PC-3 (cell line): ENCODE measurements at places on chromosomes 12 and 14. TPM values are rescaled to one million over a fixed set of nuclear protein-coding genes. Genes with fewer than 3 reads are reported as not detected.

DNA sequence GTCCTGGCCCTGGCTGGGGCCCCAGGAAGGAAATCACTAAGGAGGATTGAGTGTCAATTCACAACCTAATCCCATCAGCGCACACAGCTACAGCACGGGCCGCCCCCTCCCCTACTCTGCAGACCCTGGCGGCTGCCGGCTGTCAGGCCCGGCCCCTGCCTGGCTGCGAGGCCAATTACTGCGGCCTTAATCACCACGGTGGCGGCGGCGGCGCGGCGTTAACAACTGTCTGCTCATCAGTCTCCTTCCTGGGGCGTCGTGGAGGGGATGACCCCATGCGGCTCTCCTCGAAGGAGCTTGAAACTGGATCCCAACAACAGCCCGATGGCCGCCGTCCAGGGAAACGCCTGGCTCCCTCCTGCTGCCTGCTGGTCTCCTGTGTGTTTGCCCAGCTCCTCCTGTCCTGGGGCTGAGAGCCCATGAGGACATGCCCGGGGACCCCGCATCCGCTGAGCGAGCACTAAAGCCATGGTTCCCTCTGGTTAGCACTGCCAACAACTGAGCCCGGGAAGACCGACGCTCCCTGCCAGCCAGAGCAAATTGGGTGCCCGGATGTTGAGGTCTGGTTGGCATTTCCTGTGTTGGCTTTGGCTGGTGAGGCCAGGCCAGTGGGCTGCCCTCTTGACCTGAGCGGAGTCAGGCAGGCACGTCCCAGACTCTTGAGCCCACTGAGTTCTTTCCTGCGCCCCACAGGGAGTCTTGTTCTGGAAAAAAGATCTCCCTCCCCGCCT is 21.8 kb upstream of the EIF2B2 start:
- DNase-seq: peak; percentile 43

- DNase-seq: peak; percentile 82
Observed at GRCh38 chr12:122895704-122896636, at the start of gene VPS37B. Gene VPS37B, minus strand, starts transcription at chr12:122896124. Its CDS starts 62 bp downstream, at chr12:122896062.

DNA sequence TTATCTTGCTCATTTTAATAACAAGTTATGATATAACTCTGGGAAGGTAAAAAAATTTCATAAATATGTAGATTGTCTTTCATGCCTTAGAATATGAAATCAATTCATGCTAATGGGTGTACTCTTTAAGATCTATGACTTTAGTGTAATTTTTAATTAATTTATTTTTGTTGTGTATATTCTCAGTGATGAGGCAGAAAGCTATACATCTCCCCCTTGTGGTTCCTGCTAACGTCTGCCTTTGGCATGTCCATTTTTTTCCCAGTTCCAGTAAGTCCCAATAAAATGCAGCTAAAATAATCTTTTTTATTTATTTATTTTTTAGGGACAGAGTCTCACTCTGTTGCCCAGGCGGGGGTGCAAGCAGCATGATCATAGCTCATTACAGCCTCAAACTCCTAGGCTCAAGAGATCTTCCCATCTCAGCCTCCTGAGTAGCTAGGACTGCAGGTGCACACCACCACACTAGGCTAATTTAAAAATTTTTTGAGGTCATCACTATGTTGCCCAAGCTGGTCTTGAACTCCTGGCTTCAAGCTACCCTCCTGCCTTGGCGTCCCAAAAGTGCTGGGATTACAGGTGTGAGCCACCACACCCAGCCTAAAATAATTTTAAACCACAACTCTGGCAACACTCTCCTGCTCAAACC is 3.3 kb upstream of the CHURC1 start:
- peak; percentile 60 for DNase-seq

DNA sequence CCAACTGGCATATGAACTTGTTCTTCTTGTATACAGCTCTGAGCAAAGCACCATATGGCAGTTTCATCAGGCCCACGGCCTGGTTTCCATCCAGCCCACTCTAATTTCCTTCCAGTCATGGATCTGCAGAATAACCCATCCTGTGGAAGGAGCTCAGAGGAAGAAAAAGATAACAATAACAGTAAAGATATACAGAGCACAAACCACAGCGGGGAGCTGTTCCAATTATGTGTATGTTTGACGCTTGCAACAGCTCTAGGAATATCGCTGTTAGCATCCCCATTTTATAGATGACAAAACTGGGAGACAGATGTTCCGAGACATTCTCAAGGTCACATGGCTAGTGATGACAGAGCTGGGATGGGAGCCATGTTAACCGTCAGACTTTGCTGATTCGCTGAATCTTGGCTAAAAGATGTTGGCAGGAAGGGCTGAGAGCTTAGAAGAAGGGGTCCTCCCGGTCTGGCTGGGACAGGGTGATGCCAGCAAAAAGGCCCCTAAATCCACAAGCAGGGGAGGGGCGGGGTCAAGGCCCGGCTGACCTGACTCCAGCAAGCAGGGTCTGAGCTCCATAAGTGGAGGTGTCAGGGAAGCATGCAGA is 34.4 kb upstream of the CIPC start:
- DNase-seq: no peak

DNA sequence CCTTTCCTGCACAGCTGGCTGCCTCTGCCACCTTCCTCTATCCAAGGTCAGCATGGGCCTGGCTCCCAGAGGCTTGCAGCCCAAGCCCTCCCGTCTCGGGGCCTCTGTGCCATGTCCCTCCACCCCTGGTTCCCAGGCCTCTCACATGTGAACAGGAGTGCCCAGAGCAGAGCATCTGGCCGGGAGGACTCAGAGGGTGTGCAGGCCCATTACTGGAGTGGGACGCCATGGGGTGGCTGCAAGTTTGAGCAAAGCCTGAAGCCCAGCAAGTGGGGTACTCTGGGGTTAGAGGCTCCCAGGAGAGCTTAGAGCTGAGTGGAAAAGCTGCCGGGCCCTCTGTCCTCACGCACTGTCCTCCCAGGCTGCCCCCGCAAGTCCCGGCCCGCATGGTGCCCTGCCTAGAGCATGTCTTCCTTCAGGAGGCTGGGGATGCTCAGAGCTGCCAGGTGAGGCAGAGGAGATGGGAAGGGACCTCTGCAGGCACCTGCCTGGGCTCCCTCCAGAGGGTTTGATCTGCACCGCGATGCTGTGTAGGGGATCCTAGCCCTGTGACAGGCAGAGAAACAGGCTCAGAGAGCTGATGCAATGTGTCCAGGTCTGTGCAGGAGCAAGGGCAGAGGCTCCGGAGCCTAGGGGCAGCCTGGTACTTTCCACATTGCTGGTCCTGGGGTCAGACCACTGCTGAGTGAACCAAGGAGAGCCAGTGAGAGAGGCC is 39.8 kb downstream of the DIO3 start:
- DNase-seq: no peak

DNA sequence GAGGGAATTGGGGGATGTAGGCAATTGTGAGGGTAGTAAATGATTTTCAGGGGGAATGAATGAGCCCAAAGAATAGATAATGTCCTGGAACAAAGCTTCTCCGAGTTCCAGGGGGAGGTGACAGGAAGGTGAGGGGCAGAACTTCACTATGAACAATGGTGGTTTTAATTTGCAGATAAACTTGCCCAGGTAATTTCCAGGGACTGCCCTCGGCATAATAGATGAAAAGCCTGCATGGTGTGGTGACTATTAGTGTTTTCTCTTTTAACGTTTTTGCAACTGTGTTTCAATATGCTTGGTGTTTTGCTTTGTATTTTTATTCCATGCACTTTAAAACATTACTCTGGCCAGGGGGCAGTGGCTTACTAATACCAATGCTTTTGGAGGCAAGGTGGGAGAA is 325.2 kb upstream of the RGS6 start:
- DNase-seq: no peak

- no peak for DNase-seq
Observed at GRCh38 chr12:57513266-57513665, 7.0 kb downstream of the DDIT3 start.

KRT8 gene
- 719 and 1,028 TPM in 2 replicates for total RNA-seq

FBLN5 gene
- total RNA-seq: 0.17 and 0.58 TPM in 2 replicates

MYF6 gene
- not detected in 2 replicates for total RNA-seq

LMO3 gene
- total RNA-seq: 2.3 TPM in 1 of 2 replicates, not detected in the other

PTPRR gene
- total RNA-seq: 2.3 and 3.1 TPM in 2 replicates

DICER1 gene
- total RNA-seq: 29.9 and 36.3 TPM in 2 replicates
